ENCODE measurements at places on chromosomes 16 and 17.
A peak's percentile ranks its signal among the peaks of the same experiment; 100 is the strongest.

- no peak for DNase-seq
These were observed 3.8 kb downstream of the ZPBP2 start for GRCh38 chr17:39871801-39872200.

- DNase-seq: peak; percentile 77
These were observed 7.6 kb upstream of the PKMYT1 start for GRCh38 chr16:2987833-2988232.

DNA sequence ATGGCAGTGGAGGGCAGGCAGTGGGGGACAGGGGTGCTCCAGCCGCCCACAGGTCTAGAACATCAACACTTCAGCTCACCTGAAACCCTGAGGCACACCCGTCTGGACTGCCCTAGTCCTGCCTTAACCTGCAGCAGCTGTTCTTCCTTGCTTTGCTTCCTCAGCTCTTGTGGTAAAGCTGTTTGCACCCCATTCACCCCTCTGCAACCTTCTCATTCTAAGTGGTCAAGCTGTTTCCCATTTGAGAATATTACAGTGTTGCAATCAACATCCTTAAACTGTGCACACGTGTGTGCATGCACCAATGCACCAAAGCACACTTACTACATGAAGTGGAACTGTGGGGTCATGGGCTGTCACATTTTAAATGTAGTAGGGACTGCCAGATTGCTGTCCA lies 32.4 kb downstream of the SCNN1B start:
- no peak for DNase-seq

GRCh38 chr16:88810166-88810911 lies 1.4 kb downstream of the APRT start:
- DNase-seq: no peak

GRCh38 chr17:33039874-33040273 lies 48.2 kb downstream of the SPACA3 start:
- DNase-seq: no peak

DNA sequence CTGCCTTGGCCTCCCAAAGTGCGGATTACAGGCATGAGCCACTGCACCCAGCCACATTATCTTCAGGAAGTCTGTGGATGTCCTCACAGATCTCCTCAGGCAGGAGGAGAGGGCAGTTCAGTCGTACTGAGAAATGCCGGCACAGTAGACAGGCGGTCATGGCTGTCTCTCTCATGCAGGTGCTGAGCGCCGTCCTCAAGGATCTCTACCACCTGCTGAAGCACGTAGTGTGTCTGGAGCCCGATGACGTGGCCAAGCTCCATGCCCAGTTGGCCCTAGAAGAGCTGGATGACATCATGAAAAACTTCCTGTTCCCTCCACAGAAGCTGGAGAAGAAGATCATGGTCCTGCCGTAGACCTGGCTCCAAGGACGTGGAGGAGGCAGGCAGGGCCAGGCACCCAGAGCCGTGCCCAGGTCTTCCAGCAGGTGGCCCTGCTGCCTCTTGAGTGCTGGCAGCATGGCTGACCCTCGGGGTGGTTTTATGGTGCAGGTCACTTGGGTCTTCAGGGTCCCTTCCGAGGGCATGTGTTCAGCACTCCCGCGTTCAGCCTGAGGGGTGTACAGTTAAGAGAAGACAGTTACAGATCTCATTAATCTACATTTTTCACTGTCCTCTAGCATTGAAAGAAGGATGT lies 22.0 kb upstream of the HAS3 start:
- no peak for DNase-seq

DNA sequence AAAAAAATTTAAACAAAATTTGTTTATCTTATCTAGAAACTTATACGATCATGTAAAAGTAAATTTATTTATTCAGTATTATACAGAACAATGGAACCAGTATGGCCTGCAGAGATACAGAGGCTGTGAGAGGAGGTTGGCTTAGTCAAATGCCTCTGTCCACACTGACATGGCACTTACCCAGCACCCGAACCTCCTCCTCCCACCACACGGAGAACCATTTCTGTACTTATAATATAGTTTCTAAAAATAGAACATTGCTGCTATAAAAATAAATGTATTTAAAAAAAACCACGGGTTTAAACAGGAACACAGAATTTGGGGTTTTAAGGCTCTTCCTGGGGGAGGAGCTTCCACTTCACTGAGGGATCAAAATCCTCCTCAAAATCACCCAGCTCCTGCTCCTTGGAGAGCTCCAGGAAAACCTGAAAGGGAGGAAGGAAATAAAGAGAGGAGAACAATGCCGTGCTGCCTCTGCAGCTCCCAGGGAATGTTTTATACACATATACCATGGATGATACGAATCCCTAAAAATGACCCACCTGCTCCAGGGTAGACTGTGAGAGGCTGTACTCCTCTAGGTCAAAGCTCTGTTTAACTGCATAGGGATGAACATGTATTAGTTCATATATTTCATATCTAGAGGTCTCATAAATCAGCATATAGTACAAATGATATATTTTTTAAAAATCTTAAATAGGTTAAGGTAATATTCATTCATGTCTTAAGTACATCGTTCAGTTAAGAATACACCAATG lies 87.3 kb downstream of the ABCA8 start:
- DNase-seq: no peak

DNA sequence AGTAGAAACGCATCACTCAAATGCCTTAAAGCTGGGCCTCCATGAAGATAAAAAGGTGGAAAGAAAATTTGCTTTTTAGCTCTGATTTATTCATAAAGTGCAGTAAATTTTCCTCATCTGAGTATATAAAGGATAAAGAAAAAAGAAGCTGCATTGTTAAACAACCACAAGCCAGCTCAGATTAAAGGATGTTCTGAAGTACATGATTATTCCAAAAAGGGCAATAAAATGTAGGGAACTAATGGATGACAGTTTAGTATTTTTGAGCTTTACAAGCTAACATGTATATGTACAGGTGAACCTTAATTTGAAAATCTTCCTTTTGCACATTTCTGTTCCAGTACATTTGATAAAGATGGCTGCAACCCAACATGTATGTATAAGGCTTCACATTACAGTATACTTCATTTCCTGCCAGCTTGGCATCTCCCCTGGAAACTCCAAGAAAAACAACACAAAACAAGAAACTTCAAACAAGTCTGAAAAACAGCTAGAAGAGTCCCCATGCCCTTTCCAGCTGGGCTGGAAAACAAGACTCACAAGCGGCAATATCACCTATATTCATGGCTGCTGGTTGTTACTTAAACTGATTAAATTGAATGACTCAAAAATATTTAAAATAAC lies 225.7 kb downstream of the CEP112 start:
- DNase-seq: peak; percentile 14

- DNase-seq: peak; percentile 35
These were observed 86.9 kb downstream of the MRM3 start for GRCh38 chr17:869086-869485.

GRCh38 chr17:55053855-55054254 lies 85.3 kb downstream of the STXBP4 start:
- DNase-seq: peak; percentile 9

DNA sequence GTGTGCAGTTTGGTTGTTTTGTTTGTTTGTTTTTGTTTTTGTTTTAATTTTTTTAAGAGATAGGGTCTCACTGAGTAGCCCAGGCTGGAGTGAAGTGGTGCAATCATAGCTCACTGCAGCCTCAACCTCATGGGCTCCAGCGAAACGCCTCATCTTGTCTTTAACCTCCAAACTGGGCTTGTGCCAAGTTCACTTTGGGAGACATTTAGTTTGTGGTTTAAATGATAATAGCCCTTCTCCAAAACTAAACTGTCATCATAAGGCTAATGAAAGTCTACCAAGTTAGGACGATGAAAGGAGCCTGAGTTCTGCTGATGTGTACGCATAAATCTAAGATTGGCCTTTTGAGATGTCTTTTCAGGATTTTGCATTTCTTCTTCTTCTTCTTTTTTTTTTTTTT lies 6.5 kb upstream of the CARD14 start:
- DNase-seq: no peak

DNA sequence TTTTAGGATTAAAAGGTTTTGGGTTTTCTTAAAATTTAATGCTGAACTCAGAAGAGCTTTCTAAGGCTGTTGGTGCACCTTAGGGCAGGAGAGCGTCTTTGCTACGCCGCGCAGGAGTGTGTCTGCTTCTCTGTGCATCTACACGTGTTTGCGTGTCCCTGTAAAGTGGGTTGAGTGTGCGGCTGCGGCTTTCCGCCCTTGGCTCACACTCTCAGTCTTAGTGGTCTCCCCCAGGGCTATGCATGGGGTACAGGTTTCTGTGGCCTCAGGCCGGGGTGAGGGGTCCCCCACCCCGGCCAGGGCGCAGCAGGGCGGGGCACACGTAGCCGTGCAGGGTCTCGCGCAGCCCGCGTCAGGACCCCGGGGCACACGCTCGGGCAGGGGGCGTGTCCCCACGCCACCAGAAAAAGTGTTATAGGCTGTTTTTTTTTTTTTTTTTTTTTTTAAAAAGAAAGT lies 727 bp upstream of the TENT4B start:
- no peak for DNase-seq

DNA sequence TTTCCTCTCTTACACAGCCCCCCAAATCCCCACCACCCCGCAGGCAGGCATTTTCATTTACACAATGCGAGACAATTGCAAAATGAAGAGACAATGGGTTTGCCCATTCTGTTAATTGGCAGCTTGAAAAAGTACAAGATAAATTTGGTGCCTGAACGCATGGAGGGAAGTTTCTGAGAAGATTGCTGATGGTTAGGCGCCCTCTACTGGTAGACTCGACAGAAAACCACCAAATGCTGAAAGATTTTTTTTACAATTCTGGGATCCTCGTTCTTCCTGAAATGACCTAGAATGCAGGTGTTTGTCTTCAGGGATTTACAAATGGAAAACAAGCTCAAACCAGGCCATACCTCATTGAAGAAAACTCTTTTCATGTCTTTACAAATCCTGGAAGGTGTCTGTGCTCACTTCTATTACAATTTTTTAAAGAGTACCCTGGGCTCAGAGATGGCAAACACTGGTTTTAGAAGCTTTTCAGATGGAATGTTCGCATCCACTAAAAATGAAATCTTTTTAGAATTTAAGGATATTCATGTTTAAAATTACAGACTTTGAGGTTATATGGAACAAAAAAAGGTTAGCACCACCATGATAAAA lies 338.5 kb downstream of the PMP22 start:
- DNase-seq: peak; percentile 75

- no peak for DNase-seq
These were observed 772 bp upstream of the NUP93 start for GRCh38 chr16:56728980-56729734.

DNA sequence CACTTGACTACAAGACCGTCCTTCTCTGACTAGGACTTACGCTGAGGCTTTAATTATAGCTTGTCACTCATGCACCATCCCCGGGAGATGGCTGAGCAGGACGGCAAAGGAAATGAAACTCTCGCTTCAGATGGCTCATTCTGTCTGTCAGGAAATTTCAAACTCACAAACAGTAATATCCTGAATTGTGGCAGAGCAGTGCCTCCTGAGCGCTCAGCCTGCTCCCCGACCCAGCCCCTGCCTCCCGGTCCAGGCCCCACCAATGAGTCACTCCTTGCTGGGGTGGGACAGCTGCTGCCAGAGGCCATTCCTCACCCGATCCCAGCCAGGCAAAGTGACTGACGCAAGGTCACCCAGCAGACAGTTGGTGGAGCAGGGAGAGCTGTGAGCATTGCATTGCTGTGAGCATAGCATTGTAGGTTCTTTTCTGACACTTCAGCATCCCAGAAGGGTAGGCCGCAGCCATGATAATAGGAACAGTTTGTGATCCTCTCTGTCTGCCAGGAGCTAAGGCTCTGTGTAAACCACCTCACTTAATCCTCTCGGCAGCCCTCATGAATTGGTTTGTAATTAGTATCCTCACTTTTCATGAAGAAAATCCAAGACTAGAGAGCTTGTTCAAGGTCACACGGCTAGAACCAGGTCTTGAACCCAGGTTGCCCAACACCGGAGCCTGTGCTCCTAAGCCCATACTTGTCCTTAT lies 20.9 kb downstream of the CCDC182 start:
- peak; percentile 83 for DNase-seq

DNA sequence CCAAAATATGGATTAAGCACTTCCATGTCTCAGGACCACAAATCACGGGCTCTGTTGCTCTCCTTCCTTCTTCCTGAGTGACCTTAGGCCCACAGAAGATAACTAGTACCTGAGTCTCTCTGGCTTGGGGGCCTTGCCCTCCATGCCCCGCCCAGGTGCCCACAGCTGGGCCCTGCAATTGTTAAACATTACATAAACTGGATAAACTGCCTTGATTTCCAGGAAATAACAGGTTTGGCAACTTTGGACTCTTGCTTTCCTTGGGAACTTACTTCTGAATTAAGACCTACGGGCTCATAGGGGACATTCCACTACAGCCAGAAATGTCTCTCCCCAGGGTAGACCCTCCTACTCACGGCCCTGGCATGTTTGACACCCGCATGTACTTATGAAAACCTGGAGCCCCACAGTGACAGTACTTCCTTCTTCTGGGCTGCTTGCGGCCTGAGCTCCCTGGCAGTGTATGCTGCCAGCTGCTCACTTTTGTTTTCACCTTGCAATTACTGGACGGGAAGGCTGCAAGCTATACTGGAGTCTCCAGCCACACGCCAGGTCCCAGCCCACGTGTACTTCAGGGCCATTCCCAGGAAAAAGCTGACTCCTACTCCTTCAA lies 2.3 kb upstream of the UBALD2 start:
- DNase-seq: no peak

DNA sequence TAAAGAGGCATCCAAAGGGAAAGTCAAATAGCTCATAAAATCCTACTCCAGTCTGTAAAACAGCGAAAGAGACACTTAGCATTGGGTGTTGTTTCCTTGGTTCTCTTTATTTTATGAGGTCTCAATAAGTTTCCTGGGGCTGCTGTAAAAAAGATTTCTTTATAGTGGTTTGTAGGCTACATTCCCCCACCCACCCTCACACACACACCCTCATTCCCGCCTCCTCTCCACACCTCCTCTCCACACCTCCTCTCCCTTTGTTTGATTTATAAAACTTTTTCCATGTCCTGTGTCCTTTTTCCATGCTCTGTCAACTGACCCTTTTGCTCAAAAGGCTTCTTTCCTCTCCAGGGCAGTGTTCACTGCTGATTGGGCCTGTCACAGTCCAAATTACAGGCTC lies 178.9 kb upstream of the SOX9 start:
- no peak for DNase-seq

DNA sequence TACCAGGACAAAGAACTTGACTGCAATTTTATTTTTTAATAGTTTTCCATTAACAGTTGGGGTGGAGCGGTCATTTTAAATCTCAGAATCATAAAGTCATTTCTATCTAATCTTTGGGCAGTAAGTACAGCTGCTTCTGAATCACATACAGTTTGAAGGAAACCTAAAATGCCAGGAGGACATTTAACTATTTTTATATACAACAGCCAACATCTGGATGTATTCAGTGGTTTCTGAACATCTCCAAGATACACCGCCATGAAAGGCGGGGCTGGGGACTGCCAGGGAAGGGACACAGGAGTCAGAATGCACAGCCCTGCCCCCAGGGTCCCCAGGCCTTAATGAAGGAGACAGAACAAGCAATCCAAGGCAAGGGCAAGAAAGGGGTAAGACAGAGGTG lies 392.3 kb downstream of the SLC39A11 start:
- DNase-seq: no peak

- no peak for DNase-seq
These were observed 32.8 kb downstream of the TANC2 start for GRCh38 chr17:62998665-62999393.

GRCh38 chr16:75579281-75579834 lies 13.2 kb downstream of the GABARAPL2 start:
- no peak for DNase-seq
